ENCODE measurements at places on chromosomes 12 and 14. TPM values are rescaled to one million over a fixed set of nuclear protein-coding genes. Genes with fewer than 3 reads are reported as not detected.

DNA sequence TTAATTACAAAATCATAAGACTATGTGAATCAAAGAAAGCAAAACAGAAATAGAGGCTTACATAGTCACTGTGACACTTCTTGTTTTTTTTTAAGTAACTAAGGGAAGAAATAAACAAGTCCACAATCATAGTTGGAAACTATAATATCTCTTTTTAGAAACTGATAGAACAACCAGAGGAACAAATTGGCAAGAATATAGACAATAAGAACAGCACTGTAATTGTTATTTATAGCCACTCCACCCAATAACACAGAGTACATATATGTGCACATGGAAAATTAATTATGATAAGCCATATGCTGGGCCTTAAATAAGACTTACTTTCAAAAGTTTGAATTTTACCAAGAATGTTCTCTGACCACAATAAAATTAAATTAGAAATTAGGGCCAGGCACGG lies 101.1 kb downstream of the PLEKHG7 start:
- H3K4me1 ChIP-seq = no peaks in the 10 kb centered on the region
- DNase-seq = no peak
- H3K4me3 ChIP-seq = no peak overlapping the region
- H3K36me3 ChIP-seq = peaks cover 11% of the 10 kb centered on the region
- no peaks in the 10 kb centered on the region for H3K27me3 ChIP-seq
- no peak overlapping the region for H3K27ac ChIP-seq

Gene PTPN21
- total RNA-seq = 22.9 TPM

Gene PRB2
- not detected for total RNA-seq

- H3K4me1 ChIP-seq = no peaks in the 10 kb centered on the region
- no peaks in the 10 kb centered on the region for H3K36me3 ChIP-seq
- H3K27ac ChIP-seq = no peak overlapping the region
- H3K27me3 ChIP-seq = no peaks in the 10 kb centered on the region
- no peak for DNase-seq
- no peak overlapping the region for H3K4me3 ChIP-seq
Observed at GRCh38 chr12:50840809-50841487, 1.8 kb upstream of the TMPRSS12 start.

DNA sequence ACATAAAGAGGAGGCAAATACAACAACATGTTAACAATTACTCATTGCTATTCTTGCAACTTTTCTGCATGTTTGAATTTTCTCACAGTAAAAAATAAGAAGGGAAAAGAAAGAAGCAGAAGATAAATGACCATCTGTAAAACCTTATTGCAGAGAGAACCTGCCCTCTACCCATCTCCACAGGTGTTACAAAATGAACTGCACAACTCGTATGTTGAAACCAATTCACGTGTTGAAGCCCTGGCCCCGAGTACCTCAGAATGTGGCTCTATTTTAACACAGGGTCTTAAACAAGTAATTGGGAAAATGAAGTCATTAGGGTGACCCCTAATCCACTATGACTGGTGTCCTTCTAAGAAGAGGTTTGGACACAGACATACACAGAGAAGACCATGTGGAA lies 39.5 kb downstream of the FOXN3 start:
- no peak overlapping the region for H3K4me3 ChIP-seq
- H3K27me3 ChIP-seq = no peaks in the 10 kb centered on the region
- DNase-seq = no peak
- H3K4me1 ChIP-seq = no peaks in the 10 kb centered on the region
- H3K36me3 ChIP-seq = no peaks in the 10 kb centered on the region

DNA sequence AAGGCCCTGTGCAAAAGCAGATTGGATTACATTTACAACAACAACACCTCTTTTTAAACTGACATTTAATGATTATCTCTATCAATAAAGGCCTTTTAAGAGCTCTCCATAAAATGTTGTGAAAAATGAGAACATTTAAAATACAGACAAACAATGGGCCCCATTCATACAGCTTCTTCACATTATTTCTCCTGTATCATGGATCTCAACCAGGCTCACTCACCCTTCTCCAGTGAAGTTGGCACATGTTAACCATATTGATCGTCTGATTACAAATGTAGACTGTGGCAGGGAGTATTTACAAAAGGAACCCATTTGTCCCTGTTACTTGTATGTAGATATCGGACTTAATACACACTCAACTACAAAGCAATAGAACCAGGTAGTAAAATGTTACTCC lies 220.2 kb upstream of the BTG1 start:
- peaks cover 3% of the 10 kb centered on the region for H3K4me1 ChIP-seq
- H3K4me3 ChIP-seq = no peak overlapping the region
- no peak overlapping the region for H3K27ac ChIP-seq
- no peaks in the 10 kb centered on the region for H3K27me3 ChIP-seq

DNA sequence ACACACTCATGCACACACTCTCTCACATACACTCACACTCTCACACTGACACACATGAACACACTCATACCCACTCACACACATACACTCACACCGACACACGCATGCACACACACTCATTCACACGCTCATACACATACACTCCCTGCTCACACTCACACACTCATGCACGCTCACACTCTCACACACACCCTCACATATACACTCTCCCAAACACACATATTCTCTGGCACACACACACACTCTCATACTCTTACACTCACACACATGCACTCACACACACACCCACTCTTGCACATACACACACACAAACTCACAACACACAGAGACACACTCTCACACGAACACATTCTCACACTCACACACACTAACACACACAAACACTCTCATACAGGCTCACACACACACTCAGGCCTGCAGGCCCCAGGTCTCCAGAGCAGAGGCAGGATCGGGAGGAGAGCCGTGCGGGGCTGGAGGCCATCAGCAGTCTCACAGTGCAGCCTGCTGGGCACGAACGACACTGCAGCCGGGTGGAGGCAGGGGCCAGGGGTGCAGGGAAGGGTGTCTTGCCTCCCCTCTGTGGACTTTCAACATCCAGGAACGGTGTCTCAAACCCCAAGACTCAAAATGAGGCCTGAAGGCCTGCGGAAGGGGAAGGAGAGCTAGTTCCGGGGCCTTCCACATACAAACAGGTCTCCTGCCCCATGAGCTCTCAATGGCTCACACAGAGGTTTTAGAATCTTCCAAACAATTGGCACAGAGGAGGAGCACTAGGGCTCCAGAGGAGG lies 148.7 kb downstream of the ANO2 start:
- H3K4me1 ChIP-seq = no peaks in the 10 kb centered on the region
- no peak overlapping the region for H3K4me3 ChIP-seq
- no peak for DNase-seq
- H3K27ac ChIP-seq = no peak overlapping the region
- peaks cover 51% of the 10 kb centered on the region for H3K36me3 ChIP-seq

- H3K27me3 ChIP-seq = no peaks in the 10 kb centered on the region
- H3K27ac ChIP-seq = no peak overlapping the region
- H3K4me1 ChIP-seq = no peaks in the 10 kb centered on the region
- H3K4me3 ChIP-seq = no peak overlapping the region
Observed at GRCh38 chr14:88181072-88181471, 142.0 kb downstream of the KCNK10 start.

- no peak overlapping the region for H3K4me3 ChIP-seq
- peak; percentile 64 for DNase-seq
- no peak overlapping the region for H3K27ac ChIP-seq
- H3K36me3 ChIP-seq = no peaks in the 10 kb centered on the region
- peaks cover 5% of the 10 kb centered on the region for H3K4me1 ChIP-seq
Observed at GRCh38 chr12:70444903-70445302, 78.8 kb downstream of the KCNMB4 start.

All from endothelial cell of umbilical vein (primary cell).